ENCODE measurements at places on chromosomes 13 and 19. TPM values are rescaled to one million over a fixed set of nuclear protein-coding genes. Genes with fewer than 3 reads are reported as not detected.

DNA sequence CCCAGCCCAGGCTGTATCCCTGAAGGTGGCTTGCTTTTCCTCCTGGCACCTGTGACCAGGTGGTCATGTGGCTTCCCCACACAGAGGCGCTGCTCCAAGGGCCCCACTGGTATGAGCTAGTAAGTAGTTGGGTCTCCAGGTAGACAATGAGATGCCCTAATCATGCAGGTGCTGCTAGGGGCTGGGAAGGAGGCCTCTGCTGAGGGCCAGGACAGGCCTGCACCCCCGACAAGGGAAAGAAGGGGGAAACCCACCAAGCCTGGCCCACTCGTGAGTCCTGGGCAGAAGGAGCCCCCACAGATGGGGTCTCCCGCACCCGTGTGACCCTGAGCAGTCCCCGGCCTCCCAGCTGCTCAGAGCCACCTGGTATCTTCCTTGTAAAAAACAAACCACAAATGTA, 13.2 kb downstream of the PEX11G start:
- DNase-seq, result no peak

DNA sequence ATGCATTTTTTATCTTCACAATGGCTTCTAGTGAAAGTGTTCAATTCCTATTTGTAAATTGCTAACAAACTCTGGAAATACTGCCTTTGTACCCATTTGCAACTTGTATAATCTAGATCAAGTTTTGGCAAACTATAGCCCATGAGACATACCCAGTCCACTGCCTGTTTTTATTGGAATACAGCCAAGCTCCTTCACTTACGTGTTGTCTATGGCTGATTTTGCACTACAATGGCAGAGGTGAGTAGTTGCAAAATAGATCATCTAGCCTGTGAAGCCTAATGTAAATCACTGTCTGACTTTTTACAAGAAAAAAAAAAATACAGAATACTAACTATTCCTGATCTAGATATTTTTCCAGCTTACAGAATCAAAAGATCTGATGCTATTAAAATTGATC, 37.1 kb downstream of the DZIP1 start:
- DNase-seq, result no peak

Gene REXO1
- total RNA-seq, result 35.5 TPM

DNA sequence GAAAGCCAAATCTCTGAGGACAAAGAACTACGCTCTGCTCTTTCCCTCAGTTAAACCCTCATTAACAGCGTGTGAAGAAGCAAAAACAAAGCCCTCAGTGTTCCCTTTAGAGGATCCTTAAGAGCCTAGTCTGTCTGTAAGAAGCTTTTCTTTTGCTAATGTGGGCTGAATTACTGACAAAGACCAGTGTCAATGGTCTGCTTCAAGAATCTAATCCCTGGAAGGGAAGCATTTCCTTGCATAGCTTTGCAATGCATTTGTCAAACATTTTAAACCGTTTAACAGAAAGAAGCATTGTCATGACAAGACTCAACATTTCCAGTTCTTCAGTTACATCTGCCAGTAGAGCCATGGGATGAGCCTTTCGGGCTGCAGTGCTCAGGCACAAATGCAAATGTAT, 64.9 kb downstream of the EDNRB start:
- DNase-seq, result no peak

- DNase-seq, result no peak
Measured at GRCh38 chr19:50173127-50173526, 10.0 kb upstream of the IZUMO2 start.

Gene CD37
- 194 TPM for total RNA-seq

DNA sequence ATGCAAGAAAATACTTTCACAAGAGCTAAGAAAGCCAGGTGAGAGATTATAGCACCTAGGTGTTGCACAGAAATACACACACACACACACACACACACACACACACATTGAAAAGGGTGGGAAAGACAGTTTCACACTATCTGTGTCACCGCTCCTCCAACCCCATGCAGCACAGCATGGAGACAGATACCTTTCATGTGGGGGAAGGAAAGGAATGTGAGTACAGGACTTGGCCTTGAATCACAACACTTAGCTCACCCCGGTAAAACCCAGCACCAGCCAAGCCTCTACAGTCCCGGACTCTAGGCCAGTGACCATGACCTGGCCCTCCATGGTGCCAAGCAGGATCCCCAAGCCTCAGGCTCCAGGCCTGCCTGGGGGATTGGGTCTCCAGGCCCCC, 462.0 kb upstream of the SPRY2 start:
- DNase-seq, result no peak

GRCh38 chr19:15297416-15298224, 34.7 kb downstream of the BRD4 start:
- no peak for DNase-seq

Gene ADAT3
- total RNA-seq, result 8.5 TPM

Gene RNF113B
- not detected for total RNA-seq

Gene KIR2DL3
- not detected for total RNA-seq

- DNase-seq, result no peak
Measured at GRCh38 chr19:52190487-52191293, 838 bp downstream of the PPP2R1A start.

- no peak for DNase-seq
Measured at GRCh38 chr13:27170221-27170515, 1.4 kb downstream of the USP12 start.

Gene SHISA7
- not detected for total RNA-seq

DNA sequence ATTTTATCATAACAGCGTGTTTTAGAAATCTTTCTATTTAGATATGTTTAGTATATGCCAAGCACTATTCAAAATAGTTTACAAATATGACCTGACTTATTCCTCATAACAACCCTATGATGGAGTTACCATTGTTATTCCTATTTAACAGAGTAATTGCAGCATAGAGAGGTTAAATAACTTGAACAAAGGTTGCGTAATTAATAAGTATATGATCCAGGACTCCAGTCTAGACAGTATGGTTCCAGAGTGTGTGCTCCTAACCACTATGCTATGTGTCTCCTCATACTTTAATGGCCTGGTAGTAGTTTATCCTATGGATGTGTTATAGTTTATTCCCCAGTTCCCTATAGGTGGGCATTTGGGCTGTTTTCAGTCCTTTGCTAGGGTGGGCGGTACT, 145.3 kb downstream of the PAN3 start:
- no peak for DNase-seq

DNA sequence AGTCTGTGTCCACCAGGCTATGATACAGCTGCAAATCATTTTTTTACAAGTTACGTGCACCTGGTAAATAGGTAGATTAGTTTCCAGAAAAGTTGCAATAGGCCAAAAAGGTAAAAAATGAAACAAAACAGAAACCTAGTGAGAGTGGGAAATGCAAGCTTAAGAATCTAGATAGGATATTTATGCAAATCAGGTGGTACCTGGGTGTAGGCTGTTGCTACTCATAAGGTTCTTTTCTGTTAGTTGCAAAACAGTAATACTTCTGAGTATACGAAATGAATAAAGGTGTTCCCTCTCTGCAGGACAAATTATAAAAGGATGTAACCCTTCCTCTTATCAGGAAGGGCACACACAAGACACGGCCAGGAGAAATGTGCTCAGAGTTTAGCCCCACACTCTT, 97.9 kb downstream of the UGGT2 start:
- no peak for DNase-seq

- no peak for DNase-seq
Measured at GRCh38 chr19:44303976-44304568, 753 bp downstream of the ZNF235 start.

Gene CALR3
- not detected for total RNA-seq

DNA sequence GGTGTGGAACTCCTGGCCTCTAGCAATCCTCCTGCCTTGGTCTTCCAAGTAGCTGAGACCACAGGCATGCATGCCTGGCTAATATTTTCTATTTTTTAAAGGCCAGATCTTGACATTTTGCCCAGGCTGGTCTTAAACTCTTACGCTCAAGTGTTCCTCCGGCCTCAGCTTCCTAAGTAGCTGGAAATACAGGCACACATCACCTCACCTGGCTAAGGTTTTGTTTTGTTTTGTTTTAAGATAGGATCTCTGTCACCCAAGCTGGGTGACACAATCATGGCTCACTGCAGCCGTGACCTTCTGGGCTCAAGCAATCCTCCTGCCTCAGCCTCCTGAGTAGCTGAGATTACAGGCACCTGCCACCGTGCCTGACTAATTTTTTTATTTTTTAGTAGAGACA, 5.5 kb upstream of the RLN3 start:
- no peak for DNase-seq

GRCh38 chr19:52336791-52337381, 843 bp downstream of the ZNF610 start:
- DNase-seq, result no peak

- no peak for DNase-seq
Measured at GRCh38 chr13:98435376-98435775, 141.5 kb downstream of the STK24 start.

All from activated naive CD4-positive, alpha-beta T cell treated with anti-CD3 and anti-CD28 coated beads, Interleukin-2, amount 50 U/mL, for 72 hours (primary cell).